Ureter (tissue), 1 donor: ENCODE measurements at places on chromosomes 16 and 17.

GRCh38 chr16:66261826-66262225 lies 104.7 kb upstream of the CDH5 start:
- no peak for DNase-seq

- no peak for DNase-seq
Observed at GRCh38 chr16:3046641-3047386, 453 bp downstream of the MMP25 start.

DNA sequence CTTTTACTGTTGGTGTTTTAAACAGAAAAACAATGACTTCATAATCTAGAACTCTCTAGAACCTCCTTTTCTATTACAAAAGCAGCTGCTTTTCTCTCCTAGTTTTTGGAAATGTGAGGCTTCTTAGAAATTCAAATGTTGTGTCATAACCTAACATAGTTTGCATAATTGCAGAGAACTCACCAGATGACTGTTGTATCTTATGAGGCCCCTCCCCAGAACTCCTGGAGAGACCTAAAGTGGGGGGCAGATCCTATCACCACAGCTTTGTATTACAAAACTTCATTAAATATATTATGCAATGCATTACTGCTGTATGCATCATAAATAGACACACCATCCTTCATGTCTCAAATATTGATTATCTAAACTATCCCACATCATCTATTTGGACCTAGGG lies 538.7 kb upstream of the HSBP1 start:
- no peak for DNase-seq

GRCh38 chr17:45790296-45790922 lies 6.3 kb downstream of the CRHR1 start:
- DNase-seq, result peak; percentile 62

- DNase-seq, result no peak
Observed at GRCh38 chr16:90040152-90041023, 21.1 kb upstream of the DBNDD1 start.

- no peak for DNase-seq
Observed at GRCh38 chr16:53092284-53092683, 37.5 kb downstream of the CHD9 start.

- no peak for DNase-seq
Observed at GRCh38 chr16:70692873-70693671, 7.2 kb upstream of the MTSS2 start.

GRCh38 chr17:39212195-39212810 lies 12.2 kb downstream of the RPL19 start:
- no peak for DNase-seq

- DNase-seq, result no peak
Observed at GRCh38 chr16:52515068-52515671, 31.8 kb downstream of the TOX3 start.

- peak; percentile 90 for DNase-seq
Observed at GRCh38 chr16:19696328-19696727, 21.7 kb downstream of the KNOP1 start.

GRCh38 chr16:82995924-82996441 lies 369.2 kb downstream of the CDH13 start:
- DNase-seq, result no peak

DNA sequence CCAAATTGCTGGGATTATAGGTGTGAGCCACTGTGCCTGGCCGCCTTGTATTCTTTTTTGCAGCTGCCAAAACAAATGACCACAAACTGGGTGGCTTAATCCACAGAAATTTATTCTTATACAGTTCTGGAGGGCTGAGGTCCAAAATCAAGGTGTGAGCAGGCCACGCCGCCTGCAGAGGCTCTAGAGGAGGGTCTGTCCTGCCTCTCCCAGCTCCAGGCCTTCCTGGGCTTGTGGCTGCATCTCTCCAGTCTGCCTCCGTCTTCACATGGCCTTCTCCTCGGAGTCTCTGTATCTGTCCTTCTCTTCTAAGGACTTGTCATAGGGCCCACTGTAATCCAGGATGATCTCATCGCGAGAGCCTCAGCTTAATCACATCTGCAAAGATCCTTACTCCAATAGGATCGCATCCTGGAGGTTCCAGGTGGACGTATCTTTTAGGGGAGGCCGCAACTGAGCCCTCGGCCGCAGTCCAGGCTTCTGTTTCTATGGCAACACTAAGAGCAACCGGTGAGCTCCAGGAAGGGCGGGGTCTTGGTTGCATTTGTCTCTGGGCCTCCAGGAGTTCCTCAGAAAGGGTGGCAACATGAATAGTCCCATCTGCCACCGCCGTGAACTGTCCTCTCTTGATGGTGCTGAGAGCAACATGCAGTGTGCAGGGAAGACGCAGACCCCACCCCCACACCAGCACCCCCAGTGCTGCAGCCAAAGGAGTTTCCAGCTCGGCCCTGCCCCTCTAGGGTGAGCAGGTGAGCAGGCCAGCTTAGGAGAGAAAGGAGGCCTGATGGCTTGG lies 29.5 kb upstream of the CREBBP start:
- DNase-seq, result no peak

DNA sequence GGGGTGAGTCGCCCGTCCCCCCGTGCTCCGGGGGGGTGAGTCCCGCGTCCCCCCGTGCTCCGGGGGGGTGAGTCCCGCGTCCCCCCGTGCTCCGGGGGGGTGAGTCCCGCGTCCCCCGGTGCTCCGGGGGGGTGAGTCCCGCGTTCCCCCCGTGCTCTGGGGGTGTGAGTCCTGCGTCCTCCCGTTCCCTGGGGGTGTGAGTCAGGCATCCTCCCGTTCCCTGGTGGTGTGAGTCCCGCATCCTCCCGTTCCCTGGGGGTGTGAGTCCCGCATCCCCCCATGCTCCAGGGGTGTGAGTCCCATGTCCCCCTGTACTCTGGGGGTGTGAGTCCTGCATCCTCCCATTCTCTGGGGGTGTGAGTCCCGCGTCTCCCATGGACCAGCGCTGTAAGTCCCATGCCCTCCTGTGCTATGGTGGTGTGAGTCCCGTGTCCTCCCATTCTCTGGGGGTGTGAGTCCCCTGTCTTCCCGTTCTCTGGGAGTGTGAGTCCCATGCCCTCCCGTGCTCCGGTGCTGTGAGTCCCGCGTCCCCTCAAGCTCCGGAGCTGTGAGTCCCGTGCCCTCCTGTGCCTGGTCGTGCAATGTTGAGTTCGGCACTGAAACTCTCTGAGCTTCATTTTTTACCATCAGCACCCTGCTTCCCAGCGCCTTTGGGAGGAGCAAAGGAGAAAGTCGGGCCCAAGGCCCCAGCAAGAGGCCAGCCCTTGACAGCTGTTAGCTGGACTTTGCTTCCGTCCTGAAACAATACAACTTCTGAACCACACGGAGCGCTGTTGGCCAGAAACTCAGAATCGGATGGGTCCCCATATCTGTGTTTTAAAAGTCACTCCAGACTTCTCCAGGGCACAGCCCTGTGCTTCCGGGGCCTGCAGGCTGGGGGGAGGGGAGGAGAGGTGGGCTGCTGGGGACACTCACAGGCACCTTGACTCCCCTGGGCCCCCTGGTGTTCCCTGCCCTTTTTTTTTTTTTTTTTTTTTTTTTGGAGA lies 11.5 kb upstream of the ZC3H18 start:
- peak; percentile 63 for DNase-seq

DNA sequence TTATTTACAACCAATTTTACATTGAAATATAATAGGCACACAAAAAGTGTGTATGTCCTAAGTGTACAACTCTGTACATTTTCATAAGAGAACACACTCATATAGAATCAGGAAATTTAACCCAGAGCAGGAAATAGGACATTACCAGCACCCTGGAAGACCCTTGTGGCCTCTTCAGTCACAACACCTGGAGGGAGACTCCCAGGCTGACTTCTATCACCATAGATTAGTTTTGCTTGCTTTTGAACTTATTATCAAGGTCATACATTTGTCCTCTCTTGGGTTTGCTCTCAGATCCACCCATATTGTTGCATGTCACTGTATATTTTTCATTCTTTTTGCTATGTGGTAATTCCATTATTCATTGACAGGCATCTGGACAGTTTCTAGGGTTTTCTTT lies 5.8 kb downstream of the RIPOR1 start:
- DNase-seq, result no peak

- no peak for DNase-seq
Observed at GRCh38 chr17:49748791-49749190, 15.1 kb downstream of the FAM117A start.

DNA sequence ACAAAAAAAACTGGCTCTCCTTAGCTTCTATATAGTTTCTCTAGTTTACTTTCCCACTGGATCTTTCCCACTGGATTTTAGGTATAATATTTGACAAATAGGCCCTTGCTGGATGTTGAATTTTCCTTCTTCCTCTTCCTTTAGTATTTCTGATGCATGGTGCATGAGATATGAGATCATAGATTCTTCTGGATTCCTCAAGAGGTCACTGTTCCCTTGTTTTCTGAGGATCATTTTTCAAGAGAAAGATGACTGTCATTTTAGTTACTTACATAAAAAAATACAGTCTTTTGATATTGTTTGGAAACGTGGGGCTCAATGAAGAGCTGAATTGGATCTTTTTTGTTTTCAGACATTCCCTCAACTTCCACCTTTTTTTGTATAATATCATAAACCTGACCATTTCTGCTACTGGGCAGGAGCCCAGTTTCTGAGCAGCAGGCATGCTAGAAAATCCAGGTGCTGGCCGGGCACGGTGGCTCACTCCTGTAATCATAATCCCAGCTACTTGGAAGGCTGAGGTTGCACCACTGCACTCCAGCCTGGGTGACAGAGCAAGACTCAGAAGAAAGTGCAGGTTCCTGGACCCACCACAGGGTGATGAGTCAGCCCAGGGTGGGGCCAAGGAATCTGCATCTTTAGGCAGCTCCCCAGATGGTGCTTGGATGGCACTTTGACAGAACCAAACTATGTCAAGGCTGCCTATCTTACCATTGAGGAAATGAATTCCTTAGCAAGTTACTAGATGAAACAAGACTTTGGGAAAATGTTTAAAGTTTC lies 70.3 kb downstream of the SDR42E1 start:
- DNase-seq, result no peak

- DNase-seq, result no peak
Observed at GRCh38 chr16:17287166-17287800, 183.5 kb downstream of the XYLT1 start.

- DNase-seq, result no peak
Observed at GRCh38 chr16:68470461-68471150, 22.3 kb upstream of the SMPD3 start.

GRCh38 chr17:48769009-48769675 lies 40.6 kb upstream of the HOXB13 start:
- DNase-seq, result no peak

GRCh38 chr17:30495586-30495985 lies 18.4 kb downstream of the GOSR1 start:
- no peak for DNase-seq

GRCh38 chr17:27463235-27463677 lies 7.0 kb downstream of the KSR1 start:
- DNase-seq, result no peak

GRCh38 chr16:27742333-27742732 lies 192.4 kb downstream of the KATNIP start:
- DNase-seq, result no peak

GRCh38 chr17:17304521-17304985 lies 1.4 kb downstream of the NT5M start:
- DNase-seq, result no peak

GRCh38 chr17:69704935-69705334 lies 290.4 kb downstream of the MAP2K6 start:
- no peak for DNase-seq
